ENCODE measurements at places on chromosomes 16 and 17.

- no peak for DNase-seq
Measured at GRCh38 chr17:62091804-62092203, 26.7 kb upstream of the MED13 start.

DNA sequence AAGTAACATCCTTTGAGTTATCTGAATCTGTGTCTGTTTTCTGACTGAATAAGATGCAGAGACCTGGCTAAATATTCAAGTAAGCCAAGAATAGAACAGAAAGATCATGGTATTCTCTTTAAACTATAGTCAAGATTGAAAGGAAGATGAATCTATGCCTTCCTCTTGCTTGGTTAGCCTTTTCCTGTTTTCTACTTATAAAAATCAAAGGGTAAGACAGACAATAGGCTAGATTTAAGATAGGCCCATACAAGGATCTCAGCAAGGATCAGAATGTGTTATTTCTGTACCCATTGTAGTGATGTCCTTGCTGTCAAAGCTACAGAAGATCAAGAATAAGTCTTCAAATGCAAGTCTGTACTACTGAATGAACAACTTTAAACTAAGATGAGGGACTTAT is 7.0 kb upstream of the CDR2 start:
- no peak for DNase-seq

GRCh38 chr17:63785556-63785955 is 11.6 kb downstream of the DDX42 start:
- DNase-seq: no peak

DNA sequence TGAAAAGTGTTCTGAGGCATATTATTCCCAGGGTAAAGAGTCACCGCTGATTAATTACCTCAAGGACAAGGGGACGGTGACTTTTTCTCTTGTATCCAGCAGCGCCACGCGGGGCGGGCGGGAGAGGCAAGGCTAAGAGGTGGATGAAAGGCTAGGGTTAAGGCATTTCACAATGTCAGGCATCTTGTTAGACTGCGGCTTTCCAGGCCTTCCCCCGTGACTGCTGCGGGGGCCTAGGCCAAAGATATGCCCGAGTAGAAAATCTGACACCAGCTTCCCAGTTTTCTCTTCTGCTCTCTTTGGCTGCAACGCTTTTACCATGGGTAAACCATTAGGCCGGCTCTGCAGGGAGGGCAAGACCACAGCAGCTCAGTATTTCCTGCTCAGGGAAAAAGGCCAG is 698.2 kb downstream of the MAF start:
- no peak for DNase-seq

GRCh38 chr16:75627851-75628250 is 4.8 kb upstream of the ADAT1 start:
- DNase-seq: no peak
